ENCODE measurements at places on chromosomes 7 and 10. TPM values are rescaled to one million over a fixed set of nuclear protein-coding genes. Genes with fewer than 3 reads are reported as not detected.

The SFTPA1 gene
- not detected for total RNA-seq

The UNCX gene
- total RNA-seq = not detected

The PVRIG gene
- total RNA-seq = 72.5 TPM

The DPYSL4 gene
- 6.8 TPM for total RNA-seq

The ASB15 gene
- not detected for total RNA-seq

The TMEM236 gene
- 0.05 TPM for total RNA-seq

The EMX2 gene
- not detected for total RNA-seq

The LRGUK gene
- total RNA-seq = 0.15 TPM

The PLAC9 gene
- total RNA-seq = not detected

The GDF2 gene
- total RNA-seq = not detected

The PDK4 gene
- total RNA-seq = not detected

The ITGA8 gene
- total RNA-seq = not detected

The AGMO gene
- not detected for total RNA-seq

The CYP2E1 gene
- not detected for total RNA-seq

The GIMAP6 gene
- 118 TPM for total RNA-seq

The OR9A2 gene
- not detected for total RNA-seq

The GBX1 gene
- total RNA-seq = not detected

The ZMIZ1 gene
- 31.9 TPM for total RNA-seq

The ANKRD7 gene
- not detected for total RNA-seq

The NPFFR1 gene
- not detected for total RNA-seq

The KLF6 gene
- total RNA-seq = 181 TPM

The TMEM213 gene
- 0.26 TPM for total RNA-seq

The TMEM196 gene
- not detected for total RNA-seq

The ZP3 gene
- 8.0 TPM for total RNA-seq

The HPSE2 gene
- total RNA-seq = not detected

The SEMA3A gene
- 3.9 TPM for total RNA-seq

The SLC26A3 gene
- total RNA-seq = not detected

The NUDT13 gene
- 1.3 TPM for total RNA-seq

The SOSTDC1 gene
- not detected for total RNA-seq

The AVPI1 gene
- total RNA-seq = 0.99 TPM

The ANKRD61 gene
- total RNA-seq = not detected

The CABCOCO1 gene
- total RNA-seq = not detected

The CXCL12 gene
- total RNA-seq = not detected

The SH2D4B gene
- 0.15 TPM for total RNA-seq

The DMBT1 gene
- total RNA-seq = not detected

The NXPH1 gene
- total RNA-seq = not detected

The CROT gene
- total RNA-seq = 9.1 TPM

The CAMK2B gene
- total RNA-seq = not detected

The FZD1 gene
- 0.73 TPM for total RNA-seq

The IKZF1 gene
- 348 TPM for total RNA-seq

The FAM3C gene
- 14.2 TPM for total RNA-seq

The SPAM1 gene
- not detected for total RNA-seq

The HOXA6 gene
- total RNA-seq = not detected

The ARF5 gene
- 141 TPM for total RNA-seq

The PLCE1 gene
- not detected for total RNA-seq

The CPA4 gene
- total RNA-seq = not detected

The CYP26C1 gene
- total RNA-seq = not detected

All from activated naive CD4-positive, alpha-beta T cell treated with anti-CD3 and anti-CD28 coated beads, Interleukin-2, amount 10 ng/mL, durations not matched to agents 5 hours and 36 hours (primary cell).